Pons (tissue), 1 donor: ENCODE measurements at places on chromosomes 5 and 9.

DNA sequence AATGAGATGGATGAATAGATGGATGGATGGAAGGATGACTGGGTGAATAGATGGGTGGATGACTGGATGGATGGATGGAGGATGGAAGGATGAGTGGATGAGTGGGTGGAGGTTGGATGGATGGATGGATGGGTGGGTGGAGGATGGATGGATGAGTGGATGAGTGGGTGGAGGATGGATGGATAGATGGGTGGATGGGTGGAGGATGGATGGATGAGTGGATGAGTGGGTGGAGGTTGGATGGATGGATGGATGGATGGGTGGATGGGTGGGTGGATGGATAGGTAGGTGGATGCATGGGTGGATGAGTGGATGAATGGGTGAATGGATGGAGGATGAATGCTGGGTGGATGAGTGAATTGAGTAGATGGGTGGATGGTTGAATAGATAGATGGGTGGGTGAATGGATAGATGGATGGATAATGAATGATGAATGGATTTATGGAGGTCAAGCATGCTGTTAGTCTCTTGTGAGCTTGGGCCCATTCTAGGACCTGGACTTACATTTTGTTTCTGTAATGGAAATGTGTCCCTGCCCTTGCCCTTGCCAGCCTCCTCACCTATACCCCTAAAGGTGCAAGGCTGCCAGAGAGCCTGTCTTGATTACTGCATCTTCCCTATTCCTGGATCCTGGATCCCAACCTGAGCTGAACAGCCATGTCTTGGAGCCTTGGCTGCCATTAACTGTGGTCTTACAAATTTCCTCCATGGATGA, 159.7 kb upstream of the NFIL3 start:
- no peak for DNase-seq

DNA sequence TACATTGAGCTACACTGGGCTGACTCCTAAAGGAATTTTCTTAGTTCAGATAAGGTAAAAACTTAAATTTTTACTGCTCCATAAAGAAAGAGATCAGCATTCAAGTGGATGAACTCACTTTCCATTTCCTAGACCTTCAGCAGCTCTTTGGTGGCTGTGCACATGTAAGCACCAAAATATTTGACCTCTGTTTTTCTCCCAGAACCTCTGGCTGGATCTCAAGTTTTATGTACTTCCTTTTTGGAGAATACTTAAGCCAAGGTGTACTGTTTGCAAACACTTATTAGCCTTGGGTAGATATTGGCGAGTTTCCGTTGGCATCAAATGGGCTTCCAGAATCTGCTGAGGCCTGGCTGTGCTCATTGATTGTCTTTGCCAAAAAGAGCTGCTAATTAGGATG, 10.3 kb downstream of the TNC start:
- DNase-seq, result no peak

- no peak for DNase-seq
Measured at GRCh38 chr5:61599370-61600122, 267.5 kb downstream of the ZSWIM6 start.

GRCh38 chr5:68440651-68441050, 225.1 kb downstream of the PIK3R1 start:
- no peak for DNase-seq

DNA sequence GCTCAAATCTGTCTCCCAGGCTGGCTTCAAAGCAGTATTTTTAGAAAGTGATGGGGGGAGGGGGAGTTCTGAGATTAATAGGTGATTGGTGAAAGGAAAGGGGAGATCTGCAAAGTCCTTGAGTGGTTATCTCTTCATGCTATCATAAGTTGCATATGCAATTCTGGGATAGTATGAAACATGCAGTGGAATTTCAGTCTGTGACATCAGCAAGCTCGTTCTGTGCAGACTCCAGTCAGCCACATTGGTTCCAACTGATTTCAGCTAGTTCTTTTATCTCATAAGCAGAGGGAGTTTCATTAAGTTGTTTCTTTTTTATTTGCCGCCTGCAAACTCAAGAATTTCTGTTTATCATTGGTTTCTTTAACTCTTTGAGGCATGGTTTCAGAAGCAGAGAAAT, 180.5 kb upstream of the SH3GL2 start:
- DNase-seq, result no peak

- DNase-seq, result no peak
Measured at GRCh38 chr9:7509576-7510145, 289.9 kb downstream of the DMAC1 start.

- no peak for DNase-seq
Measured at GRCh38 chr9:92739346-92739970, 25.2 kb downstream of the BICD2 start.

DNA sequence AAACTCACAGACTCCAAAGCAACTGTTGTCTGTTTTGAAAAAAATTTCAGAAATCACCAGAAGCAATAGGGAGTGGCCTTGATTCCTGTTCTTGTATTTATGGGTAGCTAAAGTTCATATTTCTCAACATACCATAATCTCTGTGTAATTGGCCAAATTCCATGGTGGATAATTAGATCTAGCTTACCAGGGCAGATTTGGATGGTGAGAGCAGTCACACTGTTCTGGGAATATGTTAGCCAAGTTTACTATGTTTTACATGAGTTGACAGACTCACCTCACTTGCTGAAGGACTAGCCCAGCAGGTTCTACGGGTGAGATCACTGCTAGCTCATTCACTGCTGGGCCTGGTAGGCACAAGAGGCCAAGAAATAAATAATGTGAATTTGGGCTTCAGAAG, 32.7 kb upstream of the CDKN2B start:
- DNase-seq, result no peak

DNA sequence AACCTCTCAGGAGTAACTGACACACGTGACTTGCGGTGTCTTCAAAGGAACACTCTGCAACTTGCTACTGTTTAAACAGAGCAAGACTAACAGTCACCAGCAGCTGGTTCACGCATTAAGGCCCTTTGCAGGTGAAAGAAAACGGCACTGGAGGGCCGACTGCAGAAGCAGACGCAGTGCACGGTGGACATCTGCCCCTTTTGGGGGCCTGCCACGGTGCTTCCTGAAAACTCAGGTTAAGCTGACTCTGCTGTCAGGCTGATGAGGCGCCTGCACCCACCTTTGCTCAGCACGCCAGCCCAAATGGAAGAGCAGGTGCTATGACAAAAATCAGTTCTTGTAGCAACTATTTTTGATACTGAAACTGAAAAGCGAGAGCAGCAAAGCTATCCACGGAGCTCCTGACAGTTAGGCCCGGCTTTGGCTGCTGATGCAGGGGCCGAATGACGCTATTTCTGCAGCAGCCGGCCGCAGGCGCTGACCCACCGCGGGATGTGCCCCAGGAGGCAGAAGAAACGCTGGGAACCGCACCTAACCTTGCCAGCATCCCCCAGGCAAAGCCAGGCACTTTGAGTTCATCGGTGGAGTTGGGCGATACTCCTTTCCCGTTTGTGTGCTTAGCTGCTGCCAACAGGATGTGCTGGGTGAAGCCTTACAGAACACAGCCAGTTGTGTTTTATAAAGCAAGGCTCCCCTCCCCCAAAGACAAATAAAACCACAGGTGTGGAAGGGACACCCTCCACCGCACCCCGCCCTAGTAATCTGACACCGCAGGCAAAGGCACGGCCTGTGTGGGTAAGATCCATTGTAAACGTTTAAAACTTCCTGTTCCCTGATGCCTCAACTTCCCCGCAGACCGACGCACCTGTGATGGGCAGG, 21.1 kb upstream of the TERT start:
- DNase-seq, result no peak

DNA sequence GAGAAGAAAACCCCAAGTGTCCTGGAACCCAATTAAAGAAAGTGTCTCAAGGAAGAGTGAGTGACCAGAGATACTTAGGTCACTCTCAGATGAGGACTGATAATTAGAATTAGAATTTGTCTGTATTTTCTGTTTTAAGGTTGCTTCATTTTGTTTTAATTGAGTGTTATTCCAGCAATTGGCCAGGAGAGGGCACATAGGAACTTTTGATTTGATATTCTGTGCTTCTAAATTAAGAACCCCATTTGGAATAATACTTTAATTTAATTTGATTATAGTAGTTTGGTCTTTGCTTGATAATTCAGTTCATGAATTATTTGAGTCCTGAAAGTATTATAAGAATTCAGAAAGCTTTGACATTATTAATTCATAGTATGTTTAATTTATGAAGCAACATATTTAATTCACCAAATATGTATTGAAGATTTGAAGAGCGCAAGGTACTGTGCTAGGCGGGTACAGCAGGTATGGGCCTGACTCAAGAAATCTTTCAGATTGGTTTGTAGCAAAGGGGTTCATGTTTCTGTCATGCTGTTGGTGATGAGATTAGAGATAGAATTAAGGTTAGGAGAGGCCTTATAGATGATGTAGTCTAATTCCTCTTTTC, 4.9 kb downstream of the MRPL22 start:
- peak; percentile 65 for DNase-seq

GRCh38 chr5:43802119-43802518, 199.1 kb downstream of the NNT start:
- no peak for DNase-seq

GRCh38 chr9:86097510-86098224, 1.7 kb downstream of the GOLM1 start:
- DNase-seq, result no peak

DNA sequence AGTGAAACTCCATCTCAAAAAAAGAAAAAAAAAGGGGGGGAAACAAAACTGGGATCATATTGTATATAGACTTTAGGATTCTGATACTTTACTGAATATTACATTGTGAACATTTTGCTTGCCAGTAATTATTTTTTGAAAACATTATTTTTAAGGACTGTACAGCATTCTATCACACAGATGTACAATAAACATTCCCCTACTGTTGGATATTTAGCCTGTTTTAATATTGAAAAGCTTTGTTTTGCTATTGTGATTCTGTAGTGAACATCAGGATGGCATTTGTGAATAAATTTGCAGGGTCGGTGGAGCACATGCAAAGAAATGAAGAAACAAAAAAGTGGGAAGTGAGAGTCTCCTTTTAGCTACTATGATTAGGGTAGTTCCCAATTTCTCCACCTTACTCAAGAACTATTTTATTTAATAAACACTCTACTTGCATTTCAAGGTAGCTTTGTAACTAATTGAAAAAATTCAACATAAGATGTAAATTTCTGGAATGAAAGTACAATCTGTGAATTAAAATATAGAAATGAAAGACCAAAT, 18.7 kb downstream of the RASGRF2 start:
- no peak for DNase-seq

DNA sequence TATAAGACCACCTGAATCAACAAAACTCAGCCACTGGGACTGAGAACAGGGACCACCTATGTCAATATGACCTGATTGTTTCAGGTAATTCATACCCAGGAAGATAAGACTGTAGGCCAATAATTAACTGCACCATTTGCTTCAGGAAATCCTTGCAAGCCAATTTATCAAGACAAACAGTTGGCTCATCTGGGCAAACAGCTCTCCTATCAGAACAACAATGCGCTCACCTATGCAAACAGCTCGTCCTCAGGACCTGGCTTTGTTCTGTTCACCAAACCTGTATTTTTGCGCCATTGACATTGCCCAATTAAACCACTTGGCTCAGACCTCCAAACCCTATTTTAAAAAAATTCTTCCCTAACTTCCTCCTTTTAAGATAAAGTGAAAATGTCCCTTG, 92.3 kb upstream of the MARCHF11 start:
- no peak for DNase-seq

- peak; percentile 39 for DNase-seq
Measured at GRCh38 chr9:133731876-133732638, 6.1 kb downstream of the SARDH start.

DNA sequence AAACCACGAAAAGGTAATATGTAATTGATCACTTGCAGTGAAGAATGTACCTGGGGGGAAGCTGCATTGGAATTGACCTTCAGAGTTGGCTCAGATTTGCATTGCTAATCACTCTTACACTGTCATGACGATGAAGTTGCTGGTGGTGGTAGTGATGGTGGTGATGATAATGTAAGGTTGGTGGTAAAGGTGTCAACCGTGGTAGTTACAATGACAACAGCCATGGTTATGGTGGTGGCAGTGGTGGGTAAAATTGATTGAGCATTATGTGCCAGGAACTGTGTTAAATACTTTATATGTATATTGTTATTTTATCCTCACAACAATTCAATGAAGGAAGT, 282.4 kb downstream of the NR3C1 start:
- DNase-seq, result no peak

DNA sequence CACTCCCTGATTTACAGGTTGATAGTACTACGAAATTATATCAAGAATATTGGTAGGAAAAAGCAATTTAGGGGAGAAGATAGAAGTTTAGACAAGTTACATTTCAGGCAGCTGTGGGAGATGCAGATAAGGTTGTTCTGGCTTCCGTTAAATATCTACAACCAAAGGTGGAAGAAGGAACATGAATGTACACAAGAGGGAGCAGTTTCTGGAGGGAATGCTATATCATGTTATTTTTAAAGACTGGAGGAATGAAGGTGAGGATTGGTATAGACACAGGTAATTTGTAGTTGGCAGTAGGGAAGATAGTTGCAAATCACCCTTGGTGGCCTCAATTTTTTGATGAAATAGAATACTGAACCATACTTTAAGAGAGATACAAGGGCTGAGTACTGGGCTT, 187.3 kb upstream of the NMUR2 start:
- DNase-seq, result no peak

DNA sequence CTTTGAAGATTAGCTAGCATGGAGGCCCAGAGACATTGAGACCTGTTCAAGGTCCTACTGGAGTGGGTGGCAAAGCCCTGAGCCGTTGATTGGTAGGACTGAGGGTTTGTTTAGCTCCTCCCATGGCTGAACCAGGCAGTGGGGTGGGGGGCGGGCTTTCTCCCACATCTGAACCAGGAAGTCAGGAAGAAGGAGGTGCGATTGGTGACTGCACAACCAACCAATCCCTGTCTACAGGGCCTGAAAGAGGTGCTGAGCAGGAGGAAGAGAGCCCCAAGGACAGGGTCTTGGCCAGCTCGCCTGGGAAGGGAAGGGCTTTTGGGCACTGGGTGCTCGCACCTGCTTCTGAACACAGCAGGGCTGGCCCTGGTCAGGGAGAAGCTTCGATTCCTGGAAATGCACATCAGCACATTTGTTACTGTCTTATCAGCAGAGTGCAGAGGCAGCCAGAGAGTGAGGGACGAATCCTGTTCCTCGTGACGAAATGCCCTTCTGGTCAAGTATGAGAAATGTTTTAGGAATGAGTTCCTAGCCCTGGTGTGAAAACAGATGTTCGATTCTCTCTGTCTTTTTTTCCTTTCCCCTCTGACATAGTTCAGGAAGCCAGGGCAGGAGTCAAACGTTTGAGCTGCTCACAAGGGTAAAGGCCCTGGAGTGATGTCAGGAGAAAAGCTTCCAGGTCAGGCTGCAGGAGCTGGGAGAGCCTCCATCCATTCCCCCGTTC, 294.8 kb upstream of the KLF4 start:
- DNase-seq, result no peak

- DNase-seq, result no peak
Measured at GRCh38 chr9:4864234-4864661, 71.5 kb downstream of the RCL1 start.

DNA sequence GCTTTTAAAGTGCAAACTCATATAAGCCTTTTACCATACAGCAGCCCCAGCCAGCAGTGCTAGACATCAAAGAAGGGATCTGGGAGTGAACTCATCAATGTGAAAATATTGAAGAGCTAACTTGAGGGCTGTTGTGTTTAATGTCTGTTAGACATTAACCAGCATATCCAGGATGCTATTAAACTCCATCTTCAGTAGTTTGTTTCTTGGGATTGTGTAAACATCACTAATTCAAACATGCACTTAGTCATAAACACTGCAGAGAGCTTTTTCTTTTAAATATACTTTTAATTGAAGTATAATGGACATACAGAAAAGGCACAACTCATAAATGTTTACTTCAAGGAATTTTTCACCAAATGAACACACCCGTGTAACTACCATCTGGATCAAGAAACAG, 81.8 kb downstream of the TMEM252 start:
- DNase-seq, result no peak

GRCh38 chr9:22483528-22484070, 37.0 kb downstream of the DMRTA1 start:
- no peak for DNase-seq

GRCh38 chr9:35790385-35791296, 750 bp upstream of the NPR2 start:
- DNase-seq, result peak; percentile 83
